ENCODE measurements at places on chromosomes 7 and 10.
A peak's percentile ranks its signal among the peaks of the same experiment; 100 is the strongest.

GRCh38 chr10:655184-655583 is 34.3 kb downstream of the DIP2C start:
- no peak for DNase-seq

GRCh38 chr7:151056283-151056665 is 1.4 kb downstream of the CDK5 start:
- DNase-seq: no peak

- no peak for DNase-seq
These were observed 14.2 kb upstream of the RNF32 start for GRCh38 chr7:156626220-156626895.

- DNase-seq: peak; percentile 22
These were observed 40.4 kb downstream of the GNA12 start for GRCh38 chr7:2803755-2804154.

GRCh38 chr7:66626331-66626934 is 2.2 kb upstream of the KCTD7 start:
- peak; percentile 92 for DNase-seq

DNA sequence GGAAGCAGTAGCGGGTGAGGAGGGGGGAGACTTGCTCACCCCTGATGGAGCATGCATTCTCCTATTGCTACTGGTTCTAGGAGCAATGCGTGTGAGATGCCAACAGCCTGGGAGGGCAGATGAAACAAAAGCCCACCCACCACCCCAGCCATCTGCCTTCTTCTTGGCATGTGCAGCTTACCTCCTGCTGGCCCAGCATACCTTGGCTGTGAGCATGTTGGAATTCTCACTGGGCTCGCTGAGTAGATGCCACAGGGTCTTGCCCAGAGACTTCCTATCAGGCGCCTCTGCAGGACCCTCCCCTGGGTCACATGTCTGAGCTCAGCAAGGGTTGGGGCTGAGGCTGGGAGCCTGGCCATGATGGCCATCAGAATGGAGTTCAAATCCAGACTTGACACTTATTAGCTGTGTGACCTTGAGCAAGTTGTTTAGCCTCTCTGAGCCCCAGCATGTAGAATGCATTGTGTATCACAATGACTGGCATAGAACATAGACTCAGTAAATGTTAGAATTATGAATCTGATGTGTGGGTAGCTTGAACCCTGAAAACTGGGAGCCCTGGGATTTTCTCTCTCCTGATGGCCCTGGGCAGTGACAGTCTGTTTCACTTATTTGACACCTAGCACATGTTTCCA is 38.2 kb downstream of the CDH23 start:
- DNase-seq: no peak

DNA sequence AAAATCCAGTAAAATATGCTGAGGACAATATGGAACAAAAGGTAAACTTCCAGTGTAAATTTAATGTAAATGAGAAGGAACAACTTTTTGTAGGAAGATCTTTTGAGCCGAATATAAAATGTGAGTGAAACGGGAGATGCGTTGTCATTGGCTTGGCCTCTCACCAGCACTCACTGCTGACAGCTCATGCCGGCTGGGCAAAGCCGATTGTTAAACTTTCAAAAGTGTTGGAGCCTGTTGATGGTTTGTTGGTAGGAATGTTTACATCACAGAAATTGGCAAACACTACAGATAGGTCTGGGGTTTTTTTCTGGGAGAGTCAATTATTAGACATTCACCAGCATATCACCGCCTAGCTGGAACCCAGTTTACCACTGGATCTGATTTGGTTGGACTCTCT is 6.1 kb downstream of the PSTK start:
- no peak for DNase-seq
